ENCODE measurements at places on chromosomes 16 and 17.

- ATAC-seq = no peak
Measured at GRCh38 chr17:82524540-82524939, 5.0 kb downstream of the FOXK2 start.

DNA sequence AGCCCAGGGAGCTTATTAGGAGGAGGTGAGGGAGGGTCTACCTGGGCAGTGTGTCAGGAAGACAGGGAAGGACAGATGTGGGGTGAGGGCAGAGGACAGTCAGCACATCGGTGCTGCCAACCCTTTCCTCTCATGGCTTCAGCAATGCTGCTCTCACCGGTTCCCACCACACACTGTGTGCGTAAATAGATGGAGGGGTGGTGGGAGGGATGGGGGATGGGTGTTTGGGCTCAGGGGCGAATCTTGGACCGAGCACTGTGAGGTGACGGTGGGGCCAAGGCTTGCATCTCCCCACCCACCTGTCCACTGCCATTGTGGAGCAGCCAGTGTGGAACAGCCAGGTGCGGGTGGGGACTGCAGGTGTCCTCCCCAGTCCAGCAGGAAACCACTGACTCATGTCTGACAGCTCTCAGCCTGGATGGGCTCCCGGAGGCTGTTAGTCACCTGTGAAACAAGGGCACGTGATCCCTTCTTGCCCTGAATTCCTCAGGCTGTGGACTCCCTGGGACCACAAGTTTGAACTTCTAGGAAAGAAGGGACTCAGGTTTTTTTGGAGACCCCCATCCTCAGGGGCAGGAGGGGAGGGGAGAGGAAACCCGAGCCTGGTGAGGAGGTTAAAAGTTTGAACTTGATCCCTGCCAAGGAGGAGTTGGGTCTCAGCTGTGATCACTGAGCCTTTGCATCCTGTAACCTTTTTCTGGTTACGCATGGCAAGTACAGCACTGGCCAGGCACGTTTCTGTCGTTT lies 42.7 kb upstream of the SMPD3 start:
- ATAC-seq = no peak

DNA sequence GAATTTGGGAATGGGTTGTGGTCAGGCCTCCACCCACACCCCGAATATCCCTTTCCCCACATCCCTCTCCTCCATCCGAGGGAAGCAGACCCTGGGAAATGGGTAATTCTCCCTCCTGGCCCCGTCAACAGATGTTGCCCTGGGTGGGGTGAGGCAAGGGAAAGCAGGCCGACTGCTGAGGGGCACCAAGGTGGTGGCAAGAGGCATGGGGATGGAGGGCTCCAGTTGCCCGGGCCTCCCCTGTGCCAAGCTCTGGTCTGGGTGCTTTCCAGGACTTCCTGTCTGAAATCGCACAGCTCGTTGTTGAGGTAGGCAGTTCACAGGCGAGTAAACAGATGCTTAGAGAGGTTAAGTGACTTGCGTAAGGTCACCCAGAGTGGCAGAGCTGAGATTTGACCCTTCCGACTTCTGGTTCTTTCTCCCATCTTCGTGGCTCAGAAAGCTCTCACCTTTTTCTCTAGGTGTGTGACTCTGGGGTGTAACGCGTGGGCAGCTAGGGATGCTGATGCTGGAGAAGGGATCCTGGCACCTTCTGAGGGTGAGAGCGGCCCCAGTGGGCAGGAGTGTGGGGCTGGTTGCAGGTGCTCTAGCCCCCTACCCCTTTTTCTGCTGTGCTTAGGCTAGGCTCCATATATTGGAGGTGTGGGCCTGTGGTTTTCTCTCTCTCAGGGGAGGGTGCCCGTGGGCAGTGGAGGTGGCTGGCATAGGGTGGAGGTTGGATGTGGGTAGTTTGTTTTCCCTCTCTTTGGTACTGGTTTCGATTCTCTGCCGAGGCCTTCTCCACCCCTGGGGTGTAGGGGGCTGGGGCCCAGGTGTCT lies 17.2 kb downstream of the RARA start:
- no peak for ATAC-seq

DNA sequence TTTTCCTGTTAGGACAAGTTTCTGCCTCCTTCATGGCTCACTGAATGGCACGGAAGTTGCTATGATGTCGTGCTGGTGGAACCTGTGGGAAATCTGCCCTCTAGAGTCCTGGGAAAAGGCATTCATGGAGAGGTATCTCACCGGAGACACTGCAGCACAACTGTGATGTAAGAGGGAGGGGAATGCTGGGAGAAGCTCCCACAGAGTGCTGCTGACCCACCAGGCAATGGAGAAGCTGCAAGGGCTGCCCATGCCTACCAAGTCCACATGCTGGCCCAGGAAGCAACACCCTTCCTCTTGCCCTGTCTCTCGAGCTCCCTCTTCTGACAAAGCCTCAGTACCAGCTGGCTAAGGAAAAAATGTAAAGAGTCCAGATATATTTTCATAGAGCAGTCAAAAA lies 45.2 kb upstream of the SLC5A11 start:
- ATAC-seq = peak; percentile 22

DNA sequence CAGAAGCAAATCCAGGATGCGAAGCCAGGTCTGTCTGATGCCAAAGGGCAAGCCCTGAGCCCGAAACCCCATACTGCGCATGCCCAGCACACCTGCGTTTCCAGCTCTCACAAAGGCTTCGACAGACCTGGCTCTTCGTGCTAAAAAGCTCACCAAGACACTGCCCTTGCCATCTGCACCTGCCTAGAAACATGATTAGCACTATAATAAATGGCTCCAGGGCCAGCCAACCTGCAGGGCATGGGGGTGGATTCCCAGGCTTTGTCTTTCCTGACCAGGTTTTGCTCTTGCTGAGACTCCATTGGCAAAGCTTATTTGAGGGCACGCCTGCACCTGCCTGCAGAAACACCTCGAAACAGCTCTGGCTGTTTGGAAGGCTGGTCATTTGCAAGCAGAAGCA lies 14.4 kb upstream of the PLD6 start:
- no peak for ATAC-seq

DNA sequence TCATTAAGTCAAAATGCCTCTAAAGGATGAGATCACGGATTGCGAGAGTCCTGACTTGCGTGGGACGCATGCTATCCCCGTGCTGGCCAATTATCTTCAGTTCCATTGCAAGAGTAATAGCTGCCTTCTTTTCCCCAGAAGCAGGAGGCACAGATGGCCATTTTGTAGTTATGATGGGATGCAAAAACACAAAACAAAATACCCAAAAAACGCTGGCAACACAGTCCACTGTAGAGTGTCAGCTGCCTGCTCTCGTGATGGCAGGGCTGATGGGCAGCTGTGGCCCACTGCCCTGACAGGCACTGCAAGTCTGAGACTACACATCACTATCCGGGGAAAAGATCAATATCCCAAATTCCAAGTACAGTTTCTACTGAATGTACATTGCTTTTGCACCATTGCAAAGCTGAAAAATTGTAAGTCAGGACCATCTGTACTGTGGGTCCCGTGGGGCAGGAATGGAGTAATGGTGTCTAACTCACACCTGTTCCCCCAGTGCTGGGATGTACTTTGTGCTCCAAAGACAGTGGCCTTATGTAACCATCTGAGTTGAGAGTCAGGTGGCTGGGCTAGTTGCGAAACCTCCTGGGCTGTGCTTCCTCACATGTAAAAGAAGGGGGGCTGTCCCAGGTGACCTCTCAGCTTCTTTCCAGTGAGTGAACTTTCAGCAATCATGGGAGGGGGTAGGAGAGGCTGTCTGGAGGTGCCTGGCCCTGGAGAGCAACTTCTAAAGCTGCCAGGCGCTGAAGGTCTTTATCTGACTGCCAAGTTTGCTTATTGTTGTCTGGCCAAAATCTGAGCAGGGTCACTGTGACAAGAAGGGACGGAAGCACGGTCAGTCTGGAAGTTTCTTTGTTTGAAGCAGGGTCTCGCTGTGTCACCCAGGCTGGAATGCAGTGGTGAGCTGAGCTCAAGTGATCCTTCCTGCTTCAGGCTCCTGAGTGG lies 4.7 kb downstream of the SLC47A1 start:
- ATAC-seq = no peak

GRCh38 chr17:79835953-79836509 lies 3.2 kb downstream of the CBX4 start:
- no peak for ATAC-seq

All from gastroesophageal sphincter (tissue), 4 donors.